ENCODE measurements at places on chromosomes 7 and 10. TPM values are rescaled to one million over a fixed set of nuclear protein-coding genes. Genes with fewer than 3 reads are reported as not detected.

DNA sequence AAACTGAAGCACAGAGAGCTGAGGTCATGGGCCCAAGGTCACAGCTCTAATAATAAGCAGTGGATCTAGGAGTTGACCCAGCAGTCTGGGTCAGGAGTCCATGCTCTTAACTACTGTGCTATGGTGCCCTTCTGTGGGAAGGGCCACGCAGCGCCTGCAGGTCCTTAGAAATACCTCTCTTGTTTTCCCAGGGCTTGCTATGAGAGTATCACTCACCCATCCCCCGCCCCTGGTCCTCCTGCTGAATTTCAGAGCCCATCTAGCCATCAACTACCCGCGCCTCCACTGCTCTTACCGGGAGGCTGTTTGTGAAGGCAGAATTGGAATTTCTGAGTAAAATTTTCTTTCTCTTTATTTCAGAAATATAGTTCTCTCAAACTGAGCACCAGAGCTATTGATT is 27.3 kb upstream of the CRHR2 start:
- no peak for DNase-seq
- H3K4me3 ChIP-seq: no peak overlapping the region
- no peak overlapping the region for H3K27ac ChIP-seq

GRCh38 chr7:20795361-20795760 is 8.7 kb upstream of the SP8 start:
- DNase-seq: no peak
- H3K27me3 ChIP-seq: peaks cover 81% of the 10 kb centered on the region
- H3K27ac ChIP-seq: no peak overlapping the region
- H3K4me1 ChIP-seq: peaks cover 11% of the 10 kb centered on the region
- H3K36me3 ChIP-seq: no peaks in the 10 kb centered on the region

DNA sequence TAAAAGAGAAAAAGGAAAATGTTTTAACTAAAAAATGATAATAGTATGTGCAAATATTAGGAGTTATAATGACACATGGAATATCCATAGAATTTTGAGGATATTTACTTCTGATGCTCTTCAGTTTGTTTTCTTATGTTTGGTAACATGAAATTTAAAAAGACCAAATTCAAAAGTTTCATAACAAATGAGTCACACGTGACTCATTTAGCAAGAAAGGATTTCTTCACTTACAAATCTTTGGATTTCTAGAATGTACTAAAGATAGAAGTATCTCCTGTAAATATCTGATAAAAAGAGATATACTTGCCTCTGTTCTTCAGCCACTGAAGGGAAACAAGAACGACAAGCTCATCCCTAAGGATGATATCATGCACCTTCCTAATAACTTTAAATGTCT is 774.5 kb upstream of the LRRTM3 start:
- H3K36me3 ChIP-seq: no peaks in the 10 kb centered on the region
- no peak overlapping the region for H3K27ac ChIP-seq
- H3K4me3 ChIP-seq: no peak overlapping the region
- no peak for DNase-seq

AIMP2 gene
- total RNA-seq: 101 TPM

ZMIZ2 gene
- total RNA-seq: 123 TPM

- H3K27me3 ChIP-seq: no peaks in the 10 kb centered on the region
- H3K4me1 ChIP-seq: no peaks in the 10 kb centered on the region
- no peak overlapping the region for H3K27ac ChIP-seq
- no peak for DNase-seq
- H3K4me3 ChIP-seq: no peak overlapping the region
- H3K36me3 ChIP-seq: no peaks in the 10 kb centered on the region
Measured at GRCh38 chr7:82548141-82548688, 104.6 kb upstream of the CACNA2D1 start.

DNA sequence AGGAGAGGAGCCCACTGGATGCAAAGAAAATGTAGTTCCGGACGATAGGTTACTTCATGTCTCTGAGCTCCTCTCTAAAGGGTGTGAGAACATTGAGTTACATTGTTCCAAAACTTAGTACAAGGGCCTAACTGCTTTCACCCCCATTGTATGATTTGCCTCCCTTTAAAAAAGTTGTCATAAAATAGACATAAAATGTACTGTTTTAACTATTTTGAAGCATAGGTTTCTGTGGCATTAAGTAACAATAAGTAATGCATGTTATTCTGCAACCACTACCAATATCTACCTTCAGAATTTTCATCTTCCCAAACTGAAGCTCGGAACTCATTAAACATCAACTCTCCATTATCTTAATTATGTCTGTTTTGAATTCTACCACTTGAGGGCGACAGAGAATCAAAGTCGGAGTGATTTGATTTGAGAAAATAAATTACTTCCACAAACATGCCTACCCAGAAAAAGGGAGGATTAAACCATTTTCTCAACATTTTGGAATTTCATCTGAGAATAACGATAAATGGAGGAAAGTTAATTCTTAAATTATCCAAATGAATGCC is 2.7 kb downstream of the IGFBP1 start:
- no peak overlapping the region for H3K27ac ChIP-seq
- no peak for DNase-seq
- H3K27me3 ChIP-seq: peaks cover 47% of the 10 kb centered on the region
- no peak overlapping the region for H3K4me3 ChIP-seq
- no peaks in the 10 kb centered on the region for H3K36me3 ChIP-seq
- H3K4me1 ChIP-seq: no peaks in the 10 kb centered on the region

FXYD4 gene
- 0.44 TPM for total RNA-seq

MCM10 gene
- total RNA-seq: 104 TPM

DNA sequence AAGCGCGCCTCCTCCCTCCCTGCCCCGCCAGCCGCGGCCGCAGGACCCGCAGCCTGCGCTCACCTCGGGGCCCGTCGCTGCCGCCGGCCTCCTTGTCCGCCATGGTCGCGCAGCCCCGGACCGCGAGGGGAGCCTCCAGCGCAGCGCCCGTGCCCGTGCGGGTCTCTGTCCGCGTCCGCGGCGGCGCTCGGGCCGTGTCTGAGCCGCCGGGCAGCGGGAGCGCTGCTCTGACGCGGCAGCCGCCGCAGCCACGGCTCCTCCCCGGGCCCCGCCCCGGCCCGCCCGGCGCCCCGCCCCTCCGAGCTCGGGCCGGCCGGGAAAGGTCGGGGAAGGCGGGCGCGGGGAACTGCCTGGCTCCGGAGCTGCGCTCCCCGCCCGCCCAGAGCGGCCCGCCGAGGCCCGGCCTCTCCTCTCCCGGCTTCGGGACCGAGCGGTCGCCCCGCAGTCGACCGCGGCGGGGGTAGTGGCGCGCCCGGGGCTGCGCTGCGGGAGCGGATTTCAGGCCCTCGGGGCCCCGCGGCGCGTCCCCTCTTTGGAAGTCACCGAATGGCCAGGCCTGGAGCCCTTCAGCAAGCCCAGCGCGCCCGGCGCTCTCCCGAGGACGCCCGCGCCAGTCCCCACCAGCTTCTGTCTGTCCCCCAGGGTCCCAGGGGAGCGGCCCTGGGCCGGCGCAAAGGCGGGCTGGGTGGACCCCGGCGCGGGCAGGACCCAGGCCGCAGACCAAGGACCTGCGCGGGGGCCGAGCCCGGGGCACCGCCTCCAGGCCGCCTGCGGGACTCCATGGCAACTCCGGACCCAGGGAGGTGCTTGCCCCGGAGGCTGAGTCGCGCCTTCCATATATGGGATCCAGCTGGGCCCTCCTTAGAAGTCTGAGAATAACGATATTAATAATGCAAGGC is at the start of gene HSPA12A:
Gene HSPA12A (minus strand): TSS at position 200 of the 899 bp plus-strand sequence. CDS start 97 bp downstream, at position 103.
- H3K27ac ChIP-seq: no peak within 1 kb of the TSS
- peaks cover 3% of the 10 kb centered on the region for H3K36me3 ChIP-seq
- peaks cover 57% of the 10 kb centered on the region for H3K27me3 ChIP-seq
- no peaks in the 10 kb centered on the region for H3K4me1 ChIP-seq
- DNase-seq: peak; percentile 31

DNA sequence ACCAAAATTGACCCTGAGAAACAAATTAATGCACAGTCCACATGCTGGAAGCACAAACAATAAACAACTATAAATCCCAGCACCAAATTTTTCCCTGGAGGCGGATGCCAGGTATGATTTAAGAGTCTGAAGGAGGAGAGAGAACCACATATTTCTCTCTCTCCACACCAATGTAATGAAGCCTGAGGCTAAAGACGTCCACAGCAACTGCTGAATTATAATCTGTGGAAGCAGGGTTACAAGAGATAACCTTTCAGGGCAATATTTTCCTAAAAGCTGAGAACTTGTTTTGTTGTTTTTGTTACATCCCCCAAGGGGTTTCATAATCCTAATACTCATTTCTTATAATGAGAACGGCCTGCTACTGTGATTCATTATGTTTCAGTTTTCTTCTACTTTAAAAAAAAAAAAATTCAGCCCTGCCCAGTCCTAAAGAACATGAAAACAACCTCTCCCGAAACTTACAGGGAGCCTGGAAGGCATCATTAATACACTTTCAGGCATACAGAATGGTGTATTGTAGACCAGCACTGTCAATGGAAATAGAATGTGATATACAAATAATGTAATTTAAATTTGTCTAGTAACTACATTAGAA is 48.5 kb upstream of the ABLIM1 start:
- no peak overlapping the region for H3K27ac ChIP-seq
- no peak for DNase-seq
- peaks cover 17% of the 10 kb centered on the region for H3K27me3 ChIP-seq
- no peaks in the 10 kb centered on the region for H3K36me3 ChIP-seq
- no peak overlapping the region for H3K4me3 ChIP-seq

DNA sequence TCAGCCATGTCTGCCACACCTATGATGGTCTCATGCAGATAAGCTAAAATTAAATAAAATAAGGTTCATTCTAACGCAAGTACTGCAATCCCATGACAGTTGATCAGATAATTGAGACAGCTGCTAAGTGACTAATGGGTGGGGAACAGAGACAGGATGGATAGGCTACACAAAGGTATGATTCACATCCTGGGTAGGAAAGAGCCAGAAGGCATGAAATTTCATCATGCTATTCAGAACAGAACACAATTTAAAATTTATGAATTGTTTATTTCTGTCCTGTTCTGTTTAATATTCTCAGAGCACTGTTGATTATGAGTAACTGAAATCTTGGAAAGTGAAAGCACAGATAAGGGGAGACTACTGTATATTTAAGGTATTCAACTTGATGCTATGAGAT is 381.8 kb upstream of the SORCS1 start:
- H3K4me3 ChIP-seq: no peak overlapping the region
- H3K36me3 ChIP-seq: no peaks in the 10 kb centered on the region
- H3K4me1 ChIP-seq: no peaks in the 10 kb centered on the region
- DNase-seq: no peak
- no peak overlapping the region for H3K27ac ChIP-seq

Data from activated T-helper 1 cell treated with anti-CD3 and anti-CD28 coated beads, Interleukin-12 subunit alpha, Interleukin-12 subunit beta, Interleukin-2, Interleukin-4 antibody, amounts not matched to agents 30 ng/mL and 10 ng/mL and 1 ng/mL, durations not matched to agents 14 hours and 24 hours and 36 hours (primary cell).